Small intestine (tissue), 16 donors: ENCODE measurements at places on chromosomes 5 and 9.

DNA sequence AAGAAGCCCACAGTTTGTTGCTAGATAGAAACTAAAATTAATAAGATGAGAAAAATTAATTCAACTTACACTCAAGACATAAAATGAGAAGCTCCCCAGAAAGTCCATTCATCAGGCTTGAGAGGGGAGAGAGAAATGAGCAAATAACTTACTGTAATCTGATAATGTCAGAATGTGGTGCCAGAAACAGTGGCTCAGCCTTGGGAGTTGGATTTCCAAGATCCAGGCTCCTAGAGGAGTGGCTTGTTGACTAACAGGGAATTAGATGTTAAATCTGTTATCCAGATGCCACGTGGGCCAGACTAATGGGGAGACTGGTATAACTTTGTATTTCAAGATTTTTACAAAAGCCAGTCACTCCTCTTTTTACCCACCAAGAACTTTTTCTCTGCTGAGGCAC is 458.2 kb downstream of the GADD45G start:
- no peaks in the 10 kb centered on the region for H3K36me3 ChIP-seq
- DNase-seq = no peak
- no peaks in the 10 kb centered on the region for H3K27me3 ChIP-seq
- H3K4me1 ChIP-seq = no peaks in the 10 kb centered on the region

GRCh38 chr9:121324316-121324715 is 45.7 kb downstream of the STOM start:
- no peaks in the 10 kb centered on the region for H3K27me3 ChIP-seq
- peaks cover 8% of the 10 kb centered on the region for H3K36me3 ChIP-seq
- H3K4me1 ChIP-seq = no peaks in the 10 kb centered on the region
- no peak overlapping the region for H3K4me3 ChIP-seq

GRCh38 chr9:108972186-108972585 is 38.0 kb downstream of the ABITRAM start:
- H3K27ac ChIP-seq = no peak overlapping the region
- no peak for DNase-seq
- no peaks in the 10 kb centered on the region for H3K36me3 ChIP-seq
- no peaks in the 10 kb centered on the region for H3K27me3 ChIP-seq
- no peak overlapping the region for H3K4me3 ChIP-seq

GRCh38 chr9:128409978-128410377 is 10.7 kb upstream of the CERCAM start:
- no peak overlapping the region for H3K27ac ChIP-seq
- DNase-seq = no peak
- H3K4me1 ChIP-seq = no peaks in the 10 kb centered on the region

GRCh38 chr9:123741214-123741613 is 188.7 kb downstream of the DENND1A start:
- H3K4me1 ChIP-seq = no peaks in the 10 kb centered on the region
- no peak overlapping the region for H3K4me3 ChIP-seq
- H3K36me3 ChIP-seq = no peaks in the 10 kb centered on the region
- H3K27me3 ChIP-seq = no peaks in the 10 kb centered on the region
- no peak overlapping the region for H3K27ac ChIP-seq
- DNase-seq = no peak

GRCh38 chr5:142613271-142613671 is 72.6 kb downstream of the FGF1 start:
- H3K4me1 ChIP-seq = no peaks in the 10 kb centered on the region
- no peaks in the 10 kb centered on the region for H3K36me3 ChIP-seq
- no peak overlapping the region for H3K27ac ChIP-seq
- no peak for DNase-seq
- no peak overlapping the region for H3K4me3 ChIP-seq
- H3K27me3 ChIP-seq = no peaks in the 10 kb centered on the region

DNA sequence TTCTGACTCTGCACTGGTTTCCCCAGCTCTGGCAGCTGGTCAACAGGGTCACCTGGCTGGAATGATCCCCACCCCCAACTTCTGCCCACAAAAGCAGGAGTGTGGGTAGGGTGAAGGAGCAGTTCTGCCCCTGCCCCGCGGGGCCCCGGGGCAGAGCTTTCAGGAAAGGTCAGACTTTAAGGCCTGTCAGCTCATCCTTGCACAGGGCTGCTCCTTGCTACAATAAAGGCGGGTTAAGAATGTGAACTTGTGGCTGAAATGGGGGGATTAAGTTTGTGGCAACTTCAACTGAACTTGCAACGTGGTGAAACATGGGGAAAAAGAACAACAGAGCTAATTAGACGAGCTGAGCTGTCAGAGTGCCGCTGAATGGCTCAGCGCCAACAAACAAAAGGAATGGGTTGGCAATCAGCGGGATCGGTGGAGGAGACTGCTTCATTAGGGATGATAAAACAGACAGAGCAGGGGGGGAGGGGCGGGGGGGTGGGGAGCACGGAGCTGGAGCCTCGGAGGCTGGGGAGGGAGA is 50.8 kb downstream of the CRB2 start:
- H3K36me3 ChIP-seq = no peaks in the 10 kb centered on the region
- no peak overlapping the region for H3K4me3 ChIP-seq
- no peaks in the 10 kb centered on the region for H3K27me3 ChIP-seq
- DNase-seq = no peak
- no peak overlapping the region for H3K27ac ChIP-seq
